SW480 (cell line): ENCODE measurements at places on chromosomes 3 and 15.

DNA sequence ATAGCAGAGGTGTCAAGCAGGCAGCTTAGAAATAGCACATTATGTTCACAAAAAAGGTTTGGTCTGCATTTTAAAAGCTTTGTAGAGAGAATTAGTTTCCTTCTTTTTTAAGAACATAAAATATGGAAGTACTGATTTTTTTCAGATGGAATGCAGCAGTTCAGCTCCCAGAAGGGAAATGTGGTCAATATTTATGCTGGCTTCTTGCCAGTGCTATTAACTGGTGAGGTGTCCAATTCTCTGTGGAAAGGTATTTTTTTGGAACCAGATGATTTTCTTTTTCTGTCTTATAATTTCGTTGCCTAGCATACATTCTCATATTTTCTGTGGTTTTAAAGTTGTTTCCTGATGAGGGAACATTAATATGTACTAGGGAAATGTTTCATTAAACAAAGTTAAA, 211.4 kb upstream of the ZNF385D start:
- DNase-seq, result no peak

DNA sequence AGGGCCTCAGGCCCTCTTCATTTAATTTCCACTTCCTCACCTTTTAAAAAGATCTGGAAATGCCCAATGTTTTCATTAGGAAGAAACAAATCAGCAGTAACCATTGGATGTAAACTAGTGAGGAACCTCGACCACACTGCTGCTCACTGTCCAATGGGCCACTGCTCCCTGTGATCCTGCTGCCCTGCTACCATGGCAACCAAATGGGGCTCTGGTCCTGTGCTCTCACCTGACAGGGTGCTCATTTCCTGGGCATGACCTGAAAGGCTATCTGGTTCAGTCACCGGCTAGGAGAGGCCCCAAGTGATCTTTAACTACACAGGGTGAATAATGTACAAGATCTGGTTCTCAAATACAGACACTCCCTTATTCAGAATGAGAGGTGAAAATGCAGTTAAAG, 54.6 kb downstream of the ARHGEF3 start:
- DNase-seq, result no peak

GRCh38 chr15:59931646-59932261, 72.4 kb upstream of the FOXB1 start:
- DNase-seq, result no peak

GRCh38 chr3:141178551-141178950, 53.1 kb upstream of the PXYLP1 start:
- DNase-seq, result no peak

DNA sequence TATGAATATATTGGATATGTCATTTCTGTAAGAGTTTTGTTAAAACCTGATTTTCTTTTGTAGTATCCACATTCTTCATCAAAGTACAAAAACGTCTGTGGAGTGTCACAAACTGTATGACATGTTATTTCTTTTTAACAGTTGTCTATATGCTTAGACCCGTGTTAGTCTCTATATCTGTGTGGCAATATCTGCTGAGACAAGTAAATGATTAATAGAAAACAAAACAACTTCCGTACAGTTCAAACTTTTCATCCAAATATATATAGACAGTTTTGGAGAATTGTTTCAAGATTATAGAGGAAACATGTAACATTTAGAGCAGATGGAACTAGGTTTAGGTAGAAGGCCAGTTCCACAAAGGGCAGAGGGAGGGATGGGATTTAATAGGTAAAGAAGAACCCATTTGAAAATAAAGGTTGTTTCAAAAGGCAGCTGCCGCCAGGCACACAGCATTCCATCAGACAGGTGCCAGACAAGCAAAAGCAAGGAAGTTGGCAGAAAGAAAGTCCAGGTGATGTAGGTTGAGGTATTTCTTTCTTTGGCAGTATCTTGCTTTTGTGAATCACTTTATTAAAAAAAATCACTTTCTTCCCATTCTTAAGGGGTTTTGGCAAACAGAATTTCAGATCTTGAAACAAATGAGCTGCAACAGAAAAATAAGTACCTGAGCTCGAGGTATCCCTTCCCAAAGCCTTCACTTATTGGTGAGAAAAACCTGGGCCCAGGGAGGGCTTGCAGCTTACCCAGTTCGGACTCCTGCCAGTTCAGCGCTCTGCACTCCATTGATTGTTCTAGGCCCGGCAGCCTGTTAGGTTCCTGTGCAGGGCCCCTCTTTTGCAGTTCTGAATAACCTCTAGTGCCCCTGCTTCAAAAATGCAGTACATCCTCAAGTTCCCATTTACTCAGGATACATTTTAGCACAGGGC, 49.0 kb downstream of the LRRN1 start:
- no peak for DNase-seq
